Stimulated activated CD4-positive, alpha-beta T cell treated with anti-CD3 and anti-CD28 coated beads, Interleukin-1b, Interleukin-23, amount 100 ng/mL, for 1 hour (primary cell): ENCODE measurements at places on chromosomes 1 and 21.

- DNase-seq: peak; percentile 30
These were observed 51.0 kb downstream of the SMYD2 start for GRCh38 chr1:214331827-214332423.

GRCh38 chr1:219798283-219799030 lies 129.9 kb downstream of the SLC30A10 start:
- no peak for DNase-seq

DNA sequence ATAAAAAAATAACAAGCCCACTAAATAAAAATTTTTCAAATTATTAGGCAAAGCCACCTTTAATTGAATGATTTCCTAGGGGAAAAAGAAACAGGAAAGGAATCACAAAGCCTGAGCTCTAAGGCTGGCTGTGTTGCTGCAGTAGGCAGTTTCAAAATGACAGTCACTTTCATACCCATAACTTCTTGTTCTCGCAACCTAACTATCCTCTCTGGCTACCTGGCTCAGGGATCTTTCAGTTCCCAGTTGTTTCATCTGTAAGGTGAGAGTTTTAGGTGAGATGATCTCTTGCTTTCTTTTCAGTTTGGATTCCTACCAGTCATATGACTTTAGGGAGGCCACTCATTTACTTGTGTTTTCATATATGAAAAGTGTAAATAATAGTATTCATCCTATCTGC lies 226.1 kb downstream of the ASTN1 start:
- no peak for DNase-seq

- DNase-seq: no peak
These were observed 513.0 kb downstream of the PTPRU start for GRCh38 chr1:29749024-29749945.

GRCh38 chr1:217888328-217888727 lies 257.2 kb downstream of the SPATA17 start:
- DNase-seq: no peak
